ENCODE measurements at places on chromosomes 5 and 9. TPM values are rescaled to one million over a fixed set of nuclear protein-coding genes. Genes with fewer than 3 reads are reported as not detected.

FAM153A gene
- 2.2 TPM for total RNA-seq

TMEM171 gene
- total RNA-seq, result 59.8 TPM

SLF1 gene
- total RNA-seq, result 0.58 TPM

PRRT1B gene
- not detected for total RNA-seq

CCL28 gene
- total RNA-seq, result 9.3 TPM

PCDHA4 gene
- total RNA-seq, result 1.0 TPM

CYLC2 gene
- total RNA-seq, result not detected

PCDHGA9 gene
- not detected for total RNA-seq

IL13 gene
- not detected for total RNA-seq

HTR1A gene
- total RNA-seq, result not detected

PCDHA1 gene
- total RNA-seq, result not detected

ARSI gene
- total RNA-seq, result 2.3 TPM

TMEM252 gene
- not detected for total RNA-seq

C1QTNF3 gene
- total RNA-seq, result 3.6 TPM

PTGS1 gene
- total RNA-seq, result 6.4 TPM

FOXD4L4 gene
- not detected for total RNA-seq

DMRT3 gene
- not detected for total RNA-seq

SPACA9 gene
- not detected for total RNA-seq

SPATA31C1 gene
- not detected for total RNA-seq

NR2F1 gene
- total RNA-seq, result 0.87 TPM

IFNB1 gene
- total RNA-seq, result not detected

C5orf58 gene
- not detected for total RNA-seq

CCNO gene
- total RNA-seq, result 32.1 TPM

Measured in stomach (tissue), 19 donors.